ENCODE measurements at places on chromosomes 3 and 15.

GRCh38 chr3:99084156-99084555 is 182.7 kb upstream of the DCBLD2 start:
- DNase-seq, result no peak

- DNase-seq, result no peak
These were observed 108.0 kb downstream of the SNRPN start for GRCh38 chr15:25062551-25063430.

GRCh38 chr3:124257336-124257864 is 265.5 kb upstream of the ROPN1 start:
- no peak for DNase-seq

- no peak for DNase-seq
These were observed 3.4 kb downstream of the AHSG start for GRCh38 chr3:186616299-186616617.

GRCh38 chr3:175988401-175988800 is 1129.3 kb downstream of the NAALADL2 start:
- DNase-seq, result no peak

- DNase-seq, result no peak
These were observed 98.1 kb downstream of the SSR3 start for GRCh38 chr3:156456771-156457224.

GRCh38 chr3:97942801-97943546 is 29.3 kb downstream of the RIOX2 start:
- DNase-seq, result no peak

- no peak for DNase-seq
These were observed 540.9 kb downstream of the MAGI1 start for GRCh38 chr3:65497846-65498245.

DNA sequence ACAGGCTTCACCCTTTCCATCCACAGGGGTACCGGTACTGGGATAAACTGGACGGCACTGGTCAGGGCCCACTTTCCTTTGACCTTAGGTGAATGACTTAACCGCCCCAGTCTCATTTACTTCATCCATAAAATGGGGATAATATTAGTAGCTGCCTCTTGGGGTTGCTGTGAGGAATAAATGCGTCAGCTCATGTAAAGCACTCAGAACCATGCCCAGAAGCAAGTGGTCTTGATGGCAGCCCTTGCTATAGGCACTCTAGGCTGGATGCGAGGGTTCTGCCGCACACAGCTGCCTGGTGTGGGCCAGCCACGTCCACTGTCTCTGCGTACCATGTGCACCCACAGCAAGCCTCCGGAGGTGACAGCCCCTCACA is 32.2 kb upstream of the FBLN2 start:
- no peak for DNase-seq

- DNase-seq, result peak; percentile 79
These were observed 10.0 kb downstream of the BHLHE40 start for GRCh38 chr3:4988983-4989834.

- DNase-seq, result peak; percentile 23
These were observed 6.4 kb downstream of the TLR9 start for GRCh38 chr3:52218937-52219650.

Measured in right hindlimb (tissue), 1 donor.